ENCODE measurements at places on chromosomes 13 and 19.

- DNase-seq = no peak
These were observed 236.4 kb upstream of the SPRY2 start for GRCh38 chr13:80577285-80577684.

- no peak for DNase-seq
These were observed 29.1 kb downstream of the ATP12A start for GRCh38 chr13:24709186-24709913.

- no peak for DNase-seq
These were observed 538 bp downstream of the B3GNT3 start for GRCh38 chr19:17795495-17795856.

DNA sequence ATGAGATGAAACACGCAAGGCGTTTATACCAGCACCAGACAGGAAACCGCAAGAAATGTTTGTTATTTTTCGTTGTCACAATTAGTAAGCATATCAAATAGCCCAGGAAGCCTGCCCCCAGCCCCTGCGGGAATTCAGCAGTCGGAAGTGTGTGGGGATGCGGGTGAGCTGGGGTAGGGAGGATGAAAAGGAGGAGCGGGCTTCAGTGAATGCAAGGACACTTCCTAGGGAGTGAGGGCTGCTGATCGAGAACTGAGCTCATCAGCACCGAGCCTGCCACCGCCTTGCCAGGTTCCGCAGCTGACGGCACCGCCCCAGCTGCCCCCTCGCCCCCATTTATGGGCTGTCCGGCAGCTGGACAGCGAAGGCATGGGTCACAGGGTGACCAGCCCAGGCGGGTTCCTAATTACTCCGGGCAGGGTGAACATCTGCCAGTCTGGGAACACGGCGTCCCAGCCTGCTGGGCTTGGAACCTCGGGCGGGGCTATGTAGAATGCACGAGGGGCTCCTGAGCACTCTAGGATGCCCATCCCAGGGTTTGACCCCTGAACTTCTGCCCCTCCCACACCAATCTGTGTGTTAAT is 1.6 kb upstream of the BEST2 start:
- no peak for DNase-seq

GRCh38 chr19:2542341-2543069 is 66.6 kb downstream of the GADD45B start:
- DNase-seq = no peak

- no peak for DNase-seq
These were observed 41.0 kb downstream of the KL start for GRCh38 chr13:33057019-33057780.

DNA sequence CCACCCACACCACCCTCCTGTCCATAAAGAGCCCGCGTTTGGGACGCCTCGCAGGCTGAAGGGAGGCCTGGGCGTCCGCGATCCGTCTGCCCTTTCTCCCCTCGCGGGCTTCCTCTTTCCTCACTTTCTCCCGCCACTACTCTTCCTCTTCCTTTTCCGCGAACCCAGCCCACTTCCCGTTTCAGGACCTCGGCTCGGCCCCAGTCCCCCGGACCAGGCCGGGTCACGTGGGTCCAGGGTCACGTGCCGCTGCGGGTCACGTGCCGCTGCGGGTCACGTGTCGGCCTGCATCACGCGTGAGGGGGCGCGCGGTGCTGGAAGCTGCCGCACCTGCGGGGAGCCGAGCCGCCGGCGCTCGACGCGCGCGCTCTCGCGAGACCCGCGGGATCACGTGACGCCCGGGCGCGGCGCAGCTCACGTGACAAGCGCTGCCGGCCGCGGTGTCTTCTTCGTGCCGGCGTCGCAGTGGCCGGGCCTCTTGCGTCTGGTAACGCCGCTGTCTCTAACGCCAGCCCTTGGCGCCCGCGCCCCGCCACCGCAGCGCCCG is at the start of gene LAMP1:
LAMP1 (plus strand) TSS at position 417 of the 547 bp plus-strand sequence. CDS start 196 bp downstream, outside the sequence.
- peak; percentile 90 for DNase-seq

DNA sequence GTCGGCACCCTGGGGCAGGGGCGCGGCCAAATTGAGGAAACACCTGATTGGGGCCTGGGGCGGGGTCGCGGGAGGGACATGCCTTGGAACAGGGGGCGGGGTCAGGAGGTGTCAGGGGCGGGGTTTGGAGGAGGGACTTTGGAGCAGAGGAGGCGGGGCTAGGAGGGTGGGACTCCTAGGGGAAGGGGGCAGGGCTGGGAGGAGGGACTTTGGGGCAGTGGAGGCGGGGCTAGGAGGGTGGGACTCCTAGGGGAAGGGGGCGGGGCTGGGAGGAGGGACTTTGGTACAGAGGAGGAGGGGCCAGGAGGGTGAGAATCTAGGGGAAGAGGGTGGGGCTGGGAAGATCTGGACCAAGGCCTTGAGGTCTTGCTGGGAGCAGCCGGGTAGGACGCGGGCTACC is 21.9 kb downstream of the GRIN2D start:
- DNase-seq = no peak

GRCh38 chr19:41844601-41845000 is at the start of gene LYPD4:
LYPD4 (minus strand) TSS chr19:41844683; CDS start chr19:41839285, 5,398 bp downstream.
- no peak for DNase-seq

DNA sequence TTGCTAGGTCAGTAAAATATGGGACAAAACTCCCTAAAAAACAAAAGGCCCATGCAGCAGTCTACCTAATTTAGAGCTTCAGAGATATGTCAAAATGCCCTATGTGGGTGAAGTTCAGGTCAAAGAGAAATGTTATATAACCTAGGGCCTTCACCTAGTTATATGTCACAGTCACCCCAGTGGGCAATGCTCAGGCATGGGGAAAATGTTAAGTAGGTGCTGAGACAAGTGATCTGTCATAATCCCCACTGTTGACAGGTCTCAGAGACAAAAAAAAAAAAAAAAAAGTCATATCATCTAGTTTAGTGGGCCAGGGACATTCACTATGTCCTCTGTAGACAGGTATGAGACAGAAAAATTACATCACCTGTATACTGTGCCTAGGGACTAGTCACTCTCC is 128.6 kb upstream of the ZNF91 start:
- no peak for DNase-seq

GRCh38 chr19:5954293-5954692 is 23.6 kb downstream of the RANBP3 start:
- DNase-seq = no peak

GRCh38 chr13:48569104-48569666 is 36.3 kb upstream of the RCBTB2 start:
- no peak for DNase-seq

- DNase-seq = no peak
These were observed 517.7 kb downstream of the MYO16 start for GRCh38 chr13:109146912-109147647.

DNA sequence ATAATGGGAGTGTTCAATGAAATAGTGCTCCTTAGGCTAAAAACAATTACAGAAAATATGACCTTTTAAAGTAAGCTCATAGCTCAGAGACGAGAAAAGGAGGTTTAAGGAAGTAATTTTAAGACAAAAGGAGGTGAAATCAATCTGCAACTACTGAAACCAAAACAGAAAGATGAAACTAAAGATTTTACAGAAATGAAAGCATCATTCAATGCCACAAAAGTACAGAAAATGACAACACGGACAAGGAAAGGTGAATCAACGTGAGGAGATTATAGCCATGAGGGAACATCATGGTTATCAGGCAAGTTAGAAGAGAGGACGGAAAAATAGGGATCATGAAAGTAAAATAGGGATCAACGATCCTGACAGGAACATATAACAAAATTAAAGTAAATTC is 745.2 kb downstream of the PCDH17 start:
- no peak for DNase-seq

GRCh38 chr19:3188627-3189596 is 3.2 kb downstream of the NCLN start:
- DNase-seq = no peak

GRCh38 chr19:8835446-8835845 is 3.3 kb downstream of the MBD3L1 start:
- DNase-seq = no peak

GRCh38 chr13:81872581-81872980 is 1531.7 kb upstream of the SPRY2 start:
- no peak for DNase-seq
